ENCODE measurements at places on chromosomes 5 and 9.

GRCh38 chr9:85515021-85515420 lies 226.7 kb downstream of the AGTPBP1 start:
- DNase-seq, result no peak
- no peaks in the 10 kb centered on the region for H3K36me3 ChIP-seq
- H3K27ac ChIP-seq, result no peak overlapping the region
- no peaks in the 10 kb centered on the region for H3K4me1 ChIP-seq
- no peak overlapping the region for H3K4me3 ChIP-seq

GRCh38 chr9:89563571-89564345 lies 41.1 kb upstream of the GADD45G start:
- H3K4me3 ChIP-seq, result no peak overlapping the region
- no peak for DNase-seq
- no peaks in the 10 kb centered on the region for H3K4me1 ChIP-seq
- no peak overlapping the region for H3K27ac ChIP-seq
- H3K36me3 ChIP-seq, result no peaks in the 10 kb centered on the region

DNA sequence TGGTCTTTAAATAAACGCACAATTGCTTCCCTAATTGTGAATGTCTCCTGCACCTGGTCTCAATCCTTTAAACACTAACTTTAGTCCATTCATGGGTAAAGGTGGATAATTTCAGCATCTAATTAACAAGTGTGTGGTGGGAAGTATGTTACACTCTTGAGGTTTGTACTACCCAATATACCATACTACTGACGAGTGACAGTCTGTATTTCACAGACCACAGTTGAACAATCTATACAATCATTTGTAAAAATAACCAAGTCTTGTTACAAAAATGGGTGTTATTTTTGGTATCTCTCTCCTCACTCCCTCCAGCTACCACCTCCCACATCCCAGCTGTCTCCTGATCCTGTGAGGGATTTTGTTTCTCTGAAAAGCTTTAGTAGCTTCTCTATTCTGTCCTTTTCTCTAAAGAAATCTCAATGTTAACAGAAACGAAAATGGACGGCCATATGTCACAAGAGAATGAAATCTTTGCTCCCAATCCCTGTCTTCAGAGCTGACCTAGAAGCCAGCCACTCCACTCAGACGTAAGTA lies 62.3 kb upstream of the ZNF366 start:
- H3K27ac ChIP-seq, result no peak overlapping the region
- H3K4me3 ChIP-seq, result no peak overlapping the region
- no peaks in the 10 kb centered on the region for H3K4me1 ChIP-seq

GRCh38 chr5:149397530-149397929 lies 18.4 kb upstream of the IL17B start:
- H3K36me3 ChIP-seq, result no peaks in the 10 kb centered on the region
- H3K27me3 ChIP-seq, result no peaks in the 10 kb centered on the region
- H3K4me3 ChIP-seq, result no peak overlapping the region

- no peaks in the 10 kb centered on the region for H3K36me3 ChIP-seq
- H3K27ac ChIP-seq, result no peak overlapping the region
- no peaks in the 10 kb centered on the region for H3K4me1 ChIP-seq
- H3K27me3 ChIP-seq, result no peaks in the 10 kb centered on the region
- DNase-seq, result no peak
These were observed 43.6 kb upstream of the KDM4C start for GRCh38 chr9:6714176-6714575.

GRCh38 chr5:103938146-103938695 lies 375.6 kb upstream of the NUDT12 start:
- H3K27ac ChIP-seq, result no peak overlapping the region
- H3K36me3 ChIP-seq, result no peaks in the 10 kb centered on the region
- H3K4me1 ChIP-seq, result no peaks in the 10 kb centered on the region
- no peak overlapping the region for H3K4me3 ChIP-seq
- no peak for DNase-seq

- H3K4me1 ChIP-seq, result no peaks in the 10 kb centered on the region
- H3K4me3 ChIP-seq, result no peak overlapping the region
- H3K36me3 ChIP-seq, result no peaks in the 10 kb centered on the region
- DNase-seq, result no peak
These were observed 36.0 kb downstream of the SCGB3A1 start for GRCh38 chr5:180555168-180555921.

DNA sequence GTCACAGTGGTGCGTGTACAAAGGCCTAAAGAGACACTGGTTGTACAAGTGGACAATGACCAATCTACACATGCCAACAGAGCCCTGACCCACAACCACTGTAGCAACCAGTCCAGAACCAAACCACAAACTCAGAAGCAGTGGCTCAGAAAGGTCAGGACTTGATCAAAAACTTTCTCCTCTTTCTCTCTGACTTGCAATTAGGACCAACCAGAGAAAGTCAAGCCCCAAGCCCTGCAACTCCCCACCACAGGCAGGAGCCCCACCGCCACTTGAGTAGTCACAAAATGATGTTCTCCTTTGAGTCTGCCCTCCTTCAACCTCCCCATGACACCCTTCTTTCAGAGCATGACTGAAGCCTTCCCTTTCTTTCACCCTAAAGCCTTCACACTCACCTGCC lies 291.8 kb downstream of the CDH10 start:
- no peaks in the 10 kb centered on the region for H3K4me1 ChIP-seq
- no peak overlapping the region for H3K4me3 ChIP-seq
- no peak overlapping the region for H3K27ac ChIP-seq
- H3K36me3 ChIP-seq, result no peaks in the 10 kb centered on the region

GRCh38 chr5:89384391-89384790 lies 501.4 kb upstream of the MEF2C start:
- H3K4me1 ChIP-seq, result no peaks in the 10 kb centered on the region
- no peak for DNase-seq
- H3K4me3 ChIP-seq, result no peak overlapping the region
- no peaks in the 10 kb centered on the region for H3K27me3 ChIP-seq
- no peaks in the 10 kb centered on the region for H3K36me3 ChIP-seq

DNA sequence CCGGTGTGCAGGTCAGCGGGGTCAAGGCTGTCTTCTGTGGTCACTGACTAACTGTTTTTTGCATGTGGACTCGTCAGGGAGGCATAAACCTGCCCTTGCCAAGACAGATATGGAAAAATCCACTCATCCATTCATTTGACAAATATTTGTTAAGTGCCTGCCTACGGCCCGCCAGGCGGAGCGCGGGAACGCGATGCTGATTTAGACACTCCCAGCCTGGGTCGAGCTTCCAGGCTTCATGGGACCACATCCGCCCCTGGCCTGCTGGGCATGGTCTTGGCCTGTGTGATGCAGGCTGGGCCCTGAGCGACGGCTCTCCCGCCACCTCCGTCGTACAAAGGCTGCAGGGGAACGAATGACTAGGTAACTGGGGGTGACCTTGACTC lies 18.1 kb downstream of the MYMK start:
- H3K36me3 ChIP-seq, result no peaks in the 10 kb centered on the region
- H3K4me3 ChIP-seq, result no peak overlapping the region
- peak; percentile 82 for DNase-seq
- H3K4me1 ChIP-seq, result peaks cover 9% of the 10 kb centered on the region

- no peaks in the 10 kb centered on the region for H3K4me1 ChIP-seq
- H3K36me3 ChIP-seq, result no peaks in the 10 kb centered on the region
- peak; percentile 43 for DNase-seq
- peaks cover 7% of the 10 kb centered on the region for H3K27me3 ChIP-seq
- no peak overlapping the region for H3K27ac ChIP-seq
These were observed 7.5 kb downstream of the SYK start for GRCh38 chr9:90808890-90809685.

GRCh38 chr9:96215841-96216240 lies 86.1 kb downstream of the HSD17B3 start:
- DNase-seq, result no peak
- peaks cover 5% of the 10 kb centered on the region for H3K27me3 ChIP-seq
- H3K36me3 ChIP-seq, result no peaks in the 10 kb centered on the region
- peak overlapping the region; percentile 53 for H3K27ac ChIP-seq
- peaks cover 7% of the 10 kb centered on the region for H3K4me1 ChIP-seq

GRCh38 chr5:41151564-41151963 lies 61.8 kb downstream of the C6 start:
- no peak overlapping the region for H3K4me3 ChIP-seq
- no peaks in the 10 kb centered on the region for H3K4me1 ChIP-seq
- no peaks in the 10 kb centered on the region for H3K27me3 ChIP-seq
- DNase-seq, result peak; percentile 53
- no peaks in the 10 kb centered on the region for H3K36me3 ChIP-seq
